Esophagus muscularis mucosa (tissue), 4 donors: ENCODE measurements at places on chromosomes 6 and 20. TPM values are rescaled to one million over a fixed set of nuclear protein-coding genes. Genes with fewer than 3 reads are reported as not detected.
A peak's percentile ranks its signal among the peaks of the same experiment; 100 is the strongest.

Gene SLC22A16
- not detected for total RNA-seq

Gene FERMT1
- 0.42 TPM for total RNA-seq

Gene STMND1
- not detected for total RNA-seq

- no peak overlapping the region for H3K27ac ChIP-seq
- H3K36me3 ChIP-seq: no peaks in the 10 kb centered on the region
- no peak for DNase-seq
- H3K27me3 ChIP-seq: peaks cover 5% of the 10 kb centered on the region
These were observed 1.3 kb downstream of the KCNQ2 start for GRCh38 chr20:63471002-63471716.

- no peaks in the 10 kb centered on the region for H3K27me3 ChIP-seq
- no peaks in the 10 kb centered on the region for H3K36me3 ChIP-seq
- H3K4me3 ChIP-seq: no peak overlapping the region
- no peak overlapping the region for H3K27ac ChIP-seq
- no peak for DNase-seq
These were observed 25.3 kb upstream of the CD83 start for GRCh38 chr6:14092316-14092715.

Gene ZNF341
- 2.9 TPM for total RNA-seq

DNA sequence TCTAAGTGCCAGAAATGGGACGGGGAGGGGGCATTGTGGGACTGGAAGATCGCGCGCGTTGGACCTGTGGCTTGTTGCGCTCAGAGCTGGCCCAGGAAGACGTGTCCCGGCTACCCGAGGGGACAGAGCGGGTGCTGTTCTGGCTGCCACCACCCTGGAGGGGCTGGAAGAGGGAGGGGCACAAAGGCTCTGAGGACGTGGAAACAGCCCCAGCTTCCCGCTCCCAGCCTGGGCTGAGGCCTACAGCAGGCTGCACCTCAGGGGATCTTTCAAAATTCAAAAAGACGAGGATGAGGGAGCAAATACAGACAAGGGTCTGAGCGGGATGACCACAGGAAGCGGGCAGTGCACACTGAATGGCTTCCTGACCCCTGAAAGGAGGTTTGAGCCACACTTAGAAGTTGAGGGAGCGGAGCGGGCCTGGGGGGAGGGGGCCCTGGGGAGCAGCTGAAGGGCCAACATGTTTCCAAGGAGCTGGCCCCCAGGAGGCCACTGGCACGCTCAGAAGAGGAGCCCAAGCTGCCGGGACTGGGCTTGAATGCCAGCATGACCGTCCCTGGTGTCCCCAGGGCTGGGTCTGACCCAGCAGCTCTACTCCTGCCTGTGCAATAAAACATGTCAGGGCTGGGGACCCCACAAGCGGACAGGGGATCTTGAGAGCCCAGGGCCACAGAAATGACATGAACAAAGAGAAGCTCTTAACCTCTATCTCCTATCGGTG is 1.3 kb downstream of the OXT start:
- H3K27ac ChIP-seq: no peak overlapping the region
- no peaks in the 10 kb centered on the region for H3K36me3 ChIP-seq
- H3K4me3 ChIP-seq: peak overlapping the region; percentile 54
- no peaks in the 10 kb centered on the region for H3K27me3 ChIP-seq
- no peak for DNase-seq
- peaks cover 16% of the 10 kb centered on the region for H3K4me1 ChIP-seq

DNA sequence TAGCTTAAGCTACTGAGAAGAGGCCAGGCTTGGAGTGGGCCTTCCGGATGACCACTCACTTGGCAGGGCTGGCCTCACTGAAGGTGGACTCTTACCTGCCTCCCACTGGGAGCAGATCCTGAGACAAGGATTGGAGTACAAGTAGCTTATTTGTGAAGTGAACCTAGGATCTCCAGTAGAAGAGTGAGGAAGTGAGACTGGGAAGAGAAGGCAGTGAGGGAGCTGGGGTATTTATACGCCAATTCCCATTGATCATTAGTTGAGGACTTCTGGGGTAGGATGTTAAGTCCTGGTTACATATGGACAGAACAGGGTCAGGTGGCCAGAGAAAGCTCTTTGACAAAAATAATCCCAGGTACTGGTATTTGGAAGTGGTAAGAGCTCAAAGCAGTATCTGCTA is 32.3 kb upstream of the RNF24 start:
- DNase-seq: no peak
- H3K27ac ChIP-seq: no peak overlapping the region
- no peaks in the 10 kb centered on the region for H3K27me3 ChIP-seq
- peaks cover 13% of the 10 kb centered on the region for H3K4me1 ChIP-seq
- no peaks in the 10 kb centered on the region for H3K36me3 ChIP-seq

Gene ADGRF5
- 24.5 TPM for total RNA-seq

DNA sequence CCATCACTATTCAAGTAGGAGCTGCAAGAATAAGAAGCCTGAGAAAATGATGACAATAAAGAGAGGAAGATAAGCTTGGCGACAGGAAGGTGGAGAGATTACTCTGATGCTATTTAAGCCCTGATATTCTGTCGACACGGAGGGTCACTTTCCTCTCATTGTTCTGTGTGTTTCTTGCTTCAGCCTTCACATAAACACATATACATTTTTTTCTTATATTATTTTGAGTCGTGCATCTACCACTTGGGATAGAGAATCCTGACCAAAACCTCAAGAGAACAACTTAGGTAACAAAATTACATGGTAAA is 10.5 kb downstream of the PTCHD4 start:
- no peak overlapping the region for H3K27ac ChIP-seq
- H3K27me3 ChIP-seq: no peaks in the 10 kb centered on the region
- H3K4me1 ChIP-seq: peaks cover 15% of the 10 kb centered on the region
- DNase-seq: no peak
- H3K36me3 ChIP-seq: no peaks in the 10 kb centered on the region

Gene SLC44A4
- total RNA-seq: 0.19 TPM
